ENCODE measurements at places on chromosomes 16 and 17.

- DNase-seq = no peak
Observed at GRCh38 chr17:75576661-75577060, 10.9 kb upstream of the MYO15B start.

- DNase-seq = no peak
Observed at GRCh38 chr16:79036541-79036940, 564.0 kb downstream of the MAF start.

DNA sequence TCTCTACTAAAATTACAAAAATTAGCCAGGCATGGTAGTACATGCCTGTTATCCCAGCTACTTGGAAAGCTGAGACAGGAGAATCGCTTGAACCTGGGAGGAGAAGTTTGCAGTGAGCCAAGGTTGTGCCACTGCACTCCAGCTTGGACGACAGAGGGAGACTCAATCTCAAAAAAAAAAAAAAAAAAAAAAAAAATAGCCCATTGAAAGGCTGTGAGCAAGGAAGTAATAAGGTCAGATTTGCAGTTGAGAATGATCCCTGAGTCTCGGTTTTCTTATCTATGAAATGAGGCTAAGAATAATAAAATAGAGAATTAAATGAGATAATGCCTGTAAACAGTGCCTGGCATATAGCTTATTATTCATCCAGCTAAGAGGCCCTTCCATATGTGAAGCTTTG, 1.3 kb upstream of the PDK2 start:
- no peak for DNase-seq

DNA sequence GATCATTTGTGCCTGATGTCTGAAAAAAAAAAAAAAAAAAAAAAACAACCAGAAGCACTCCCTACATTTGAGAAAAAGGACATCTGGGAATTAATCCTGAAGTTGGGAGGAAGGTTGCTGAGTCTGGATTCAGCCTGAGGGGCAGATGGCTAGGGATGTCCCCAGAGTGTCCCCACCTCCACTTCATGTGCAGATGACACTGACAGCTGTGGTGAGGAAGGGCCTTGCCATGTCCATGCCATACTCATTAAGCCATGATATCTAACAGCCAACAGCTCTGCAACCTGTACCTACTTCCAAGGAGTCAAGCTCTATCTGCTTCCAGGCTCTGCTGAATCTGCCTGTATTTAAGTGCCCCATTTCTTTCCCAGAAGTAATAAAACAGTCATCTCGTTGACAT, 356.0 kb downstream of the CA10 start:
- no peak for DNase-seq

DNA sequence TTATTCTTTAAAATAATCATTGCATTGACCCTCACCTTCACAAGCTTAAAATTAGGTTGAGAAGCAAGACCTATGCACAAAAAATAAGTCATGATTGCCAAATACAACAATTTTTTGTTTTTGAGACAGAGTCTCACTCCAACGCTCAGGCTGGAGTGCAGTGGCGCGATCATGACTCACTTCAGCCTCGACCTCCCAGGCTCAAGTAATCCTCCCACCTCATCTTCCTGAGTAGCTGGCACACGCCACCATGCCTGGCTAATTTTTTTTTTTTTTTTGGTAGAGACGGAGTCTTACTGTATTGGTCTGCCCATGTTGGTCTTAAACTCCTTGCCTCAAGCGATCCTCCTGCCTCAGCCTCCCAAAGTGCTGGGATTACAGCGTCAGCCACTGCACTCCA, 24.2 kb downstream of the ZNF652 start:
- no peak for DNase-seq

DNA sequence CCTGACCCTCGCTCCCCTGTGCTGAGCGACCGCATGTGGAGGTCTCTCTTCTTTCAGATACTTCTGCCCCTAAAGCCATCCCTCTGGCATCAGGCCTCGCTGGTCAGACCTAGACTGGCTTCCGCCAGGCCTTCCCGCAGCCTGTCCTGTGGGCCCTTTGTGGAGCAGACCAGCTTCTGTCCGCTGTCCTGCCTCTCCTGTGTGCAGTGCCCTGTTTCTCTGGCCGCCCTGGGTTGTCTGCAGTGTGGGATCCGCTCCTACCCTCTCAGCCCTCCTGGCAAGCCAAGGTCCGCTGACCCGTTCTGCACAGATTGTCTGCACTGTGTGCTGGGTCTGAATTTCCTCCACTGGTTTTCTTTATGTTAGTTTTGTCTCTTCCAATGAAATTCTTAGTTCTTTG, 21.5 kb upstream of the MC1R start:
- no peak for DNase-seq

DNA sequence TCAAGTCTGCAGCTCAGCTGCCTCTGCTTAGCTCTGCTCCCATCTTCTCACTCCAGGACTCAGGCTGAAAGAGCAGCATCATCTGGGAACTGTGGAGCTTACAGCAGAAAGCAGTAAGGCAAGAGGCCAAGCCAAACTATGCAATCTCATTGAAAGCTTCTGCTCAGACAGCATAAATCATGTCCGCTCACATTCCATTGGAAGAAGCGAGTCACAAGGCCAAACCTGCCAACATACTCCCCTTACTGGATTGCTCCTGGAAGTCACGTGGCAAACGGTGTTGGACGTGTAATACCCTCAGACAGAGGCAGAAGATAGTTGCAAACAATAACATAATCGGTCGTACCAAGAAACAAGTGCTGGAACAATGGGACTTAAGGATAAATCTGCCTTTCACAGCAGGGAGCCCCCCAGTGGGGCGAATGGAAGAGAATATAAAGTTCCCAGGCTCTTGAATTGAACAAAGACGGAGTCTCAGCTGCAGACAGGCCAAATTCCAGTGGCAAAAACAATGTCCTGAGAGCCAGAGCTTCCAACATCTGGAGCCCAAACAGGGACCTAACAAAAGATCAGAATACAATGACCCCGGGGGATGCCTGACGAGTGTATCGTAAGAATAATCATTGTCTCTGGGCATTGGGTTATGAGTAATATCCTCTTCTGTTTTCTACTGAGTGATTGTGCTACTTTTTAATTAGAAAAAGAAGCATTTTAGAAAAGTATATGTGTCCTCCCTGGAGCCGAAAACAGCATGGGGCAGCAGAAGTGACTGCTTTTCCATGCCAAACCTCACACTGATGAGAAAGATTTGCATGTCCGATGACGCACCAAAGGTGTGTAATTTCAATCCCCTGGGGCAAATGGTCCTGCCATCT, 68.4 kb downstream of the CMC2 start:
- DNase-seq = no peak

DNA sequence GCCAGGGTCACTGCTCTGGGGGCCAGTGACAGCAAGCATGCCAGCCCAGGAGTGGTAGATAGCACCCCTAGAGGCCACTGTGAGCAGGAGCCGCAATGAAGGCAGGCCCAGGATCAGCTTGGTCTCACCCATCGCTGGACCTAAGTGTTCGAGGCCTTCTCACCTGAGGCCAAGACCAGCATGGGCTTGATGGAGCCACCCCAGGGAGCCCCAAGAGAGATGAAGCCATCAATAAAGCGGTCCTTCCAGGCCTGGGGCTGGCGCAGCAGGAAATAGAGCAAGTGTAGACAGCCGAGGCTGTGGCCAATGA, 1.8 kb downstream of the LCAT start:
- peak; percentile 56 for DNase-seq

DNA sequence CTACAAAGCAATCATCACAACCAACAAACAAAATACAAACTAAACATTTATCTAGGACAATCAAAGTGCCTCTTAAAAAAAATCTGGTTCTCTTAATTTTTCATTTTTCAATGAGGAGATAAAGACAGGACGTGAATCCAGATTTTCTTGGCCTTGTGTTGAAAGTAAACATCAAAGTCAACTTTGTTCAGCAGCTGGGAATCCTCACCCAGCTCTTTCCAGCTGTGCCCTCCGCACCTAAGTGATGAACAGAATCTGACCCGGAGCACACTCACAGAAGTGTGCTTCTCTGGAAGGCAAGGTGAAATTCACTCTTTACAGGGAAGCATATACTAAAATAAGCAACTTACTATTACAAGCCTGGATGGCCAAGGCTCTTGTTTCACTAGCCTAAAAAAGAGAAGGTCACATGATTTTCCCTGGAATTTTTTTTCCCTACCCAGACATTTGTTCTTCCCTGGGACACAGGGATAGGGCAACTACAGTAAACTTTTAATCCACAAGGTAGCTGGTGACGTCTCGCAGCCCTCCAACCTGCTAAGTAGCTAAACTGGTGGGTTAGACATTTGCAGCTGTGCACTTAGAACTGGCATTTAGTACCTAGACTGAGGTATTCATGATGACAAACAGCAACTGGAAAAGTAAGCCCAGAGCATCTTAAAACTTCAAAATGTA, 3.2 kb downstream of the WIPI1 start:
- no peak for DNase-seq

DNA sequence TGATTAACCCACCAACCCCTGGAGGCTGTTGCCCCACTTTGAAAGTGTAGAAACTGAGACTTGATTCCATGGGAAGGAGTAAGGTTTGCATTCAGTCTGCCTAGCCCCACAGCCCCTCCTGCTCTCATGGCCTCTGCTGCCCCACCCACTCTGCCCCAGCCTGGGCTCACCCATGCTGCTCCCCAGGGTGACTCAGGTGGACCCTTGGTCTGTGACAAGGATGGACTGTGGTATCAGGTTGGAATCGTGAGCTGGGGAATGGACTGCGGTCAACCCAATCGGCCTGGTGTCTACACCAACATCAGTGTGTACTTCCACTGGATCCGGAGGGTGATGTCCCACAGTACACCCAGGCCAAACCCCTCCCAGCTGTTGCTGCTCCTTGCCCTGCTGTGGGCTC, 6.5 kb downstream of the PRSS41 start:
- DNase-seq = no peak

DNA sequence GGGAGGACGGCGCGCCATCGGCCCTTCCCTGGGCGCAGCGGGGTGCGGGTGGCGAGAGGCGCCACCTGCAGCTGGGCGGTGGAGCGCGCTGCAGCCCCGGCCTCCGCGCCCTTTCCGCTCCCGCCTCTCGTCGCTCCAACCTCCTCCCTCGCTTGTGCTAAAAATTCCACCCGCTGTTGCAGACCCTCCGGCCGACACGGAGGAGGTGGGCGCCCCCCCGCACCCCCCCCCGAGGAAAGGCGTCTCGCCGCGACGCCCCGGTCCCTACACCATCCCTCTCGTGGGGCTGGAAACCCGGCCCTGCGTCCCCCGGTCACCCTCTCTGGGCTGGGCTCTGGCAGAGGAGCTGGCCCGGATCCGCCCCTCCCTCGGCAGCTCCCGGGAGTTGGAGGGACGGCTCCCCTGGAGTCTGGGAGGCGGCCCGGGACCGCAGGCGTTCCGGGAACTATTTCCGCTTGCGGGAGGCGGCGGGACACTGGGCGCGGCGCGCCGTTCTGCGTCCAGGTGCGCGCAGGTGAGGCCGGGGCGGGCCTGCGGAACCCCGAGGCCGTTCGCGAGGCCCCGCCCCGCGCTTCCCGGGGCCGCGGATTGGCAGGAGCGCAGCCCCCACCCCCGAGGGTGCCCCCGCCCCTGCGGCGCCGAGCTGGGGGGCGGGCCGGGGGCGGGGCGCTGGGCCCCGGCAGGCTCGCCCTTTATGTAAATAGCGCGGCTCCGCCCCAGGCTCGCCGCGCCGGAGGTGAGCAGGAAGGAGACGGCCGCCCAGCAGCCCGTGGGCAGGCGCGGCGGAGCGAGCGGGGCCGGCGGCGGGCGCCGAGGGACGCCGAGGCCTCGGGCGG, at the start of gene LLGL2:
Gene LLGL2 (plus strand): TSS at position 728 of the 836 bp plus-strand sequence. CDS start 17,730 bp downstream, outside the sequence.
- DNase-seq = peak; percentile 87

DNA sequence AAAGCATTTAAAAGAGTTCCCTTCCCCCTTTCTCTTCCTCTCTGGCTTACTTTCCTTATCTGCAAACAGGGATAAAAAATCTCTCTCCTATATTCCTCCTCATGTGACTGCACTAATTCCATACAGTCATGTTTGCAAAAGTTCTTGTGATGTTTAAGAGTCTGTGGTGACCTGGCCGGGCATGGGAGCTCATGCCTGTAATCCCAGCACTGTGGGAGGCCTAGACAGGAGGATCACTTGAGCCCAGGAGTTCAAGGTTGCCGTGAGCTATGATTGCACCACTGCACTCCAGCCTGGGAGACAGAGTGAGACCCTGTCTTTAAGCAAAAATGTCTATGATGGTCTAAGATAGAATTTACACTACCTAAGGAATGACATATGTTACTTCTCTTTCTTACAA, 19.6 kb downstream of the NOG start:
- DNase-seq = no peak

DNA sequence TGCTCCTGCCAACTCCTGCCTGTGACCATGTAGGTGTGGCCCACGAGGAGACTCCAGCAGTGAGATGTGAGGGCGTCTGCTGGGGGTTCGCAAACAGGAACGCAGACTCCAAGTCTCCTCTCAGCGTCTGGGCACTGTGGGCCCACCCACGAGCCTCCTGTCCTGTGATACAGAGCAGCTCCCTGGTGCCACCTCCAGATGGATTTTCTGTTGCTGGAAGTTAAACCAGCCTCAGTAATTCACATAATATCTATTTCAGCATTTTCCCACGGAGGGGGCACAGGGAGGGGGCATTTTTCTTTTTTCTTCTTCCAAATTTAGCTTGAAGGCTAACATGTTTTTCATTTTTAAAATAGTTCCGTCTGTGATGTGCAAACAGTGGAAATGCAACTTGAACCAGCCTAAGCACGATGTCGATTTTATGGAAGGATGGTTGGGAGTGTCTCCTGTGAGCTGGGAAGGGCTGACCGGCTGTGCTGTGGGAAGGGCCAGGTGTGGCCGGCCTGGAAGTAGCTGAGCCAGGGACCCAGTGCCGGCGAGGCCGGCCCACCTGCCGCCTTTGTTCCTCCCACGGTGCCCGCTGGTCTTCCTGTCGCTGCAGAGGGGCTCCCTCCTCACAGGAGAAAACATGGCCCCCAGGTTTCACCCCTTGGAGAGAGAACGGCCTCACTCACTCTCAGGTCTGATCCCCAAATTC, 3.9 kb upstream of the RAB40B start:
- no peak for DNase-seq

DNA sequence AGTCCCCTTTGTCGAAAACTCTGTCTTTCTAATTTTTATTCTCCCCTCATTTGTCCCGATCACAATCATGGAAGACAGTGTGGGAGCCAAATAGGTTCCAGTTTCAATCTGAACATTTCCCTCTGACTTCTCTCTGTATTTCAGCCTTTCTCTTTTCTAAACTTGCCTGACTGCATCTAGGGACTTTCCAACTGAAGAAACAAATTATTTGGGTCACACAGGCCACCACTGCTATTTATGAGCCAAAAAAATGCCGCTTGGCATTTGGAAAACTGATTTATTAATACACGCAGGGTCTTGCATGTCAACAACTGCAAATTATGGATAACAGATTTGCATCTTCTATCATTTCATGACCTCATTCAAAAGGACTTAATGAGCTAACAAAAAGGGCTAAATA, 55.2 kb upstream of the ELAC2 start:
- no peak for DNase-seq

- DNase-seq = peak; percentile 58
Observed at GRCh38 chr16:3188925-3189825, 1.2 kb downstream of the OR1F1 start.

GRCh38 chr17:3582915-3583314, 25.3 kb upstream of the TRPV3 start:
- no peak for DNase-seq

Data from activated naive CD4-positive, alpha-beta T cell treated with anti-CD3 and anti-CD28 coated beads, Interleukin-2, amount 10 ng/mL, durations not matched to agents 7 days and 5 days (primary cell).